ENCODE measurements at places on chromosomes 1 and 21.

DNA sequence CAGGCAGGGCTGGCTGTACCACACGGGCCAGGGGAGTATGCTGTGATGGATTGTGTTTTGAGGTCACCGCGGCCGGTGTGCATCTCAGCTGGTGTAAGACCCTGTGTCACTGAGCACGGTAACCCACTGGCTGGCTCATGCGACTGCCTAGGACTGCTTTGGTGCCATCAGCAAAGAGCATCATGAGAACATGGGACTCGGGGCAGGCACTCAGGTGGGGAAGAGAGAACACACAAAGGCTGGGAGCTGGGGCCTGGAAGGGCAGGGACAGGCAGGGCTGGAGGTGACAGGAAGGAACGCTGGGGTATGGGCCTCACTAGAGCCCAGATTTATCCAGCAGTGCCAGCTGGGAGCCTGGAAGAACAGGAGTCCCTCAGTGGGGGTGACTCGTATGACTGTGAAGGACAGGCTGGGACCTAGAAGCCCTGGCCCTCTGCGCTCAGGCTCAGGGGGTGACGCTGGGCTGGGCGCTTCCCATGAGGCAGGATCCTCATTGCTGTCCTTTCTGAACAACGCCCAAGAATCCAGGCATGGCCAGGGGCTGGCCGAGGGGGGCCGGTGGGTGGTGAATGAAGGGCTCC, 210.4 kb upstream of the VAMP3 start:
- DNase-seq, result no peak

DNA sequence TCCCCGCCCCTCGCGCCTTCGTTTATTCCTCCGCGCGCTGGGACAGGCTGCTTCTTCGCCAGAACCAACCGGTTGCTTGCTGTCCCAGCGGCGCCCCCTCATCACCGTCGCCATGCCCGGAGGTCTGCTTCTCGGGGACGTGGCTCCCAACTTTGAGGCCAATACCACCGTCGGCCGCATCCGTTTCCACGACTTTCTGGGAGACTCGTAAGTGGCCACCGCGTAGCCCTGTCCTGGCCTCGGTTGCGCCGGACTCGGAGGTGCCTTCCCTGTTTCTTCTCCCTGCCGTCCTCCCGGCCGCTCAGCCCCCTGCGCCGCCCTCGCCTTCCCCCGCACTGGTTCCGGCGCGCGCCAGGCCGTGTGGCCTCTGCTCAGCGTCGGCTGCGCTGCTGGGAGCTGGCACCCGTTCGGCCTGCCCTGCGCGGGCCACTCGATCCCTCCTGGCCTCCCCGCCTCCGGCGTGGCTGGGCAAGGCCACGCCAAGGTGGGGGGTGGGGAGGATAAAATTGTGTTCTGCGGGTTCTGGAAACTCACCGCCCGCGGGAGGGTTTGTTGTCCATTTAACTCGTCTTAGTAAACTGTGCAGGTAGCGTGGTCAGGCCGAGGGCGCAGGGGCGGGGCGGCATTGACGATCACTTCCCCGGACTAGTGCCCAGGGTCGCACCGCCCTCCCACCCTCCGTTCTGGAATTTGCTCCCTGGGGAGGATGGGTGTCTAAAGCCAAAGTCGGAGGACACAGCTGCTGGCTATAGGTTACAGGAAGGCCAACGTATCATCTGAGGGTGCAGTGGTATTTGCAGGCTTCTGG, at the start of gene PRDX6:
Gene PRDX6, plus strand, starts transcription at position 50 of the 808 bp plus-strand sequence. Its CDS starts 63 bp downstream, at position 113.
- no peak for DNase-seq

DNA sequence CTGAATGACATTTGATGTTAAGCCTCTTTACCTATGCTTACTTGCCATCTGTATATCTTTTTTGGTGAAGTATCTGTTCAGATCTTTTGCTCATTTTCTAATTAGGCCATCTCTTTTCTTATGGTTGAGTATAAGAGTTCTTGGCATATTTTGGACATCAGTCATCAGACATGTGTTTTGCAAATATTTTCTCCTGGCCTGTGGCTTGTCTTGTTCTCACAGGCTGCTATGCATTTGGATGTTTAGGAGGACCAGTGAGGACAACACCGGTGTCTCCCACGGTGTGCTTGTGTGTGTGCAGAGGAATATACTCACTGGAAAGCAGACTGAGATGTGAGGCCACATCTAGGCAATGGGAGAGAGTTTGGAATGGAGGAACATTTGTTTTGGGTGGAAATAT, 87.1 kb upstream of the LYST start:
- no peak for DNase-seq

DNA sequence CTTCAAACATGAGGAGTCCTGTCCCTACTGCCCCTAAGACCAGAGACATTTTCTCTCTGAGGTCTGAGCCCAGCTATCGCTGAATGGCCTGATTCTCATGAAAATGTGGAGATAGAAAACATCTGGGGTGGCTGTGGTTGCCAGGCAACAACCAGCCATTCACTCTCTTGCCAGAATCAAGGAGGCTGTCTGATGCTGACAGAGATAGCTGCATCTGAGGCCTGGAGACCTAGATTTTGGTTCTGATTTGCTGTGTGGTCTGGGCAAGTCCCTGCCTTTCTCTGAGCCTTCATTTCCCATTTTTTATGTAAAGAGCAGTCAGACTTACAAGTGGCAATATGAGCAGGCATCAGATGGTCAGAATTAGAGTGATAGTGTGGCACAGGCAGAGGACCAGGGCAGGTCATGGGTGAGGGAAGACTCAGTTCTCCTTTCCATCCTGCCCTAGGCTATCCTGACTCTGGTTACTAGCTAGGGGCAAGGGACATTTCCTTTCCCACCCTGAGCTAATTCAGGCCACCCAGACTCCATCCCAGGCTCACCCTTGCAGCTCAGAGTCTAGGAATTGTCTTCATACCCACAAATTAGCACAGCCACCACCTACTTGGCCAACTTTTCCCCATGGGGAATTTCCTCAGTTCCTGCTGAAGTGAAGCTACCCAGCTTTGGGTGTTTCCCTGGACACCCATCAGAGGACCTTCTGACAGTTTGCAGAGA, 20.0 kb upstream of the RNF19B start:
- no peak for DNase-seq

GRCh38 chr1:71548398-71548890, 467.6 kb upstream of the ZRANB2 start:
- DNase-seq, result no peak

DNA sequence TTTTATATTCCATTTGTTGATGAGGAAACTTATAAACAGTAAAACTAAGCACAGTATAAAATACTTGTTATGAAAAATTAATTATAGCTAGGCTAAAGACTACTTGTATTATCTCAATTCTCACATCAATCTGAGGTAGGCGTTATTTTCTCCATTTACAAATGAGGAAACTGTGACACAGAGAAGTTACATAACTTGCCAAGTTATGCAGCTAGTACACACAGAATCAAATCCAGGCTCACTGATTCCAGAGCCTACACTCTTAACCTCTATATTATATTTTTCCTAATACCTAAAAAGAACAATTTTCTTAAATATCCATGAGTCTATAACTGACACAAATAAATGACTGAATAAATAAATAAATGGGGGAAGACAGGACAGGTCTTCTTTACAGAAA, 11.2 kb upstream of the VPS45 start:
- no peak for DNase-seq

GRCh38 chr1:116880917-116881316, 28.8 kb upstream of the PTGFRN start:
- no peak for DNase-seq

GRCh38 chr21:21714426-21714825, 716.2 kb downstream of the NCAM2 start:
- no peak for DNase-seq

GRCh38 chr1:3778590-3779264, 6.2 kb downstream of the SMIM1 start:
- DNase-seq, result no peak

GRCh38 chr21:42143111-42143510, 72.0 kb downstream of the UMODL1 start:
- no peak for DNase-seq

DNA sequence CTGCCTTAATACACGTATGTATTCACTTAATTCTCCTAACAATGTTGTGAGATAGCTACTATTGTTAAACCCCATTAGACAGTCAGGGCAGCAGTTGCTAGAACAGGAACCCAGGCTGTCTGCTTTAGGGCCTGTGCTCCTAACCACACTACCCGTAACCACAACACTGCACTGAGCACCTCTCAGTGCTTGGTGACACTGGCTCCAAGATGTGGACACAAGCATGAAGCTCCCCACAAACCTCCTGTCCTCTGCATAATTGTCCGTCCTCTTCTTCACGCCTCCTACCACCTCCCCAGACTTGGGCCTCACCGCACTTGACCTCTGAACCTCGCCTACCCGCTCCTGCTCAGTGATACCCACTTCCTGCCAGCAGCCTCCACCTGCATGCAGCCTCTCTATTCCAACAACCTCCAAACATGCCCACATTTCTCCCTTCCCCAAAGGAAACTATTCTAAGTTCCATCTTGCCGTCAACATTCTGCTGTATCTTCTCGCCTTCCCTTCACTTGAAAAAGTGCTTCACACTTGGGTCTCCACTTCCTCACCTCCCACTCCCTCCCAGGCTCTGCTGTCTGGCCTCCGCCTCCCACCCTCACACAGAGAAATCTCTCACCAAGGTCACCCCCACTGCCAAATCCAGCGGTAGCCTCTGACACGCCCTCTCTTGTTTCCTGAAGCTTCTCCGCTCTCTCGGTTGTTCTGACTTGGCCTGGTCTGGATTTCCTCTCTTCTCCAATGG, 14.6 kb upstream of the AHDC1 start:
- no peak for DNase-seq

GRCh38 chr1:31108861-31109260, 43.3 kb upstream of the PUM1 start:
- no peak for DNase-seq

- DNase-seq, result no peak
These were observed 149.0 kb upstream of the RAB4A start for GRCh38 chr1:229121845-229122436.

DNA sequence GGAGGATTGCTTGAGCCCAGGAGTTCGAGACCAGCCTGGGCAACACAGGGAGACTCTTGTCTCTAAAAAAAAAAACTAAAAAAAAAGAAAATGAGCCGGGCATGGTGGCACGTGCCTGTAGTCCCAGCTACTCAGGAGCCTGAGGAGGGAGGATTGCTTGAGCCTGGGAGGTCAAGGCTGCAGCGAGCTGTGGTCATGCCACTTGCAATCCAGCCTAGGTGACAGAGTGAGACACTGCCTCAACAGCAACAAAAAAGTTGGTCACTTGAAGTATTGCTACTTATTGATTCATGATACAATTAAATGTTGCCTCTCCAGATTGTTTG, 57.9 kb upstream of the CXADR start:
- DNase-seq, result no peak

GRCh38 chr1:108200687-108201051, 526 bp upstream of the SLC25A24 start:
- peak; percentile 55 for DNase-seq

- DNase-seq, result no peak
These were observed 17.0 kb upstream of the POU3F1 start for GRCh38 chr1:38063616-38064015.

DNA sequence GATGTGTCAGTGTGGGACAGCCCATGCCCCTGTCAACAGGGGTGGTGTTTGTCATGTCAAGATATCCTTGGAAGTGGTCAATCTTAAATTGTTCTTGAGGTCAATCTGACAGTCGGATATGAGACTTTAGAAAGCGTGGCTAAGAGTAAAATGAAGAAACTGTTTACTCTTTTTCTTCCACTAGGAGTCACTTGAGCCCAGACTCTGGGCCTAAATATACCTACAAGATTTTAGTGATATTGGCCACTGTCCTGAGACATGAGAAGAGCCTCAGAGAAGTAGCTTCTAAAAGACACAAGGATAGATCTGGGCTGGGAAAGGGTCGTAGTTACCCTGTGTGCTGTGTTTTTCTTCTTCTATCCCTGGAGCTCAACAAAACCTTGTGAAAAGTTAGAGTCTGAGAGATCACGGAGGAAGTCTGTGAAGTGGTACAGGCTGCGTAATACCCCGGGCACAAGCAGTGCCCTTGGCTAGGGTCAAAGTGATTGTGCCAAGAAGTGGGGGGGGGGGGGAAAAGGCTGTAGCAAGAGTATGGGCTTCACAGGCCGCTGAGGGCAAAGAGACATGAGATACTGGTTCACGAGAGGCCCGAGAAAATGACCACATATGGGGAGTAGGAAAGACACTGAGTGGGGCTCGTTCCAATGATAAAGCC, 355.2 kb upstream of the GREM2 start:
- DNase-seq, result no peak

- DNase-seq, result peak; percentile 76
These were observed 57.6 kb upstream of the KIF1B start for GRCh38 chr1:10152709-10153284.

- no peak for DNase-seq
These were observed 128.5 kb downstream of the PROX1 start for GRCh38 chr1:214116258-214116657.

DNA sequence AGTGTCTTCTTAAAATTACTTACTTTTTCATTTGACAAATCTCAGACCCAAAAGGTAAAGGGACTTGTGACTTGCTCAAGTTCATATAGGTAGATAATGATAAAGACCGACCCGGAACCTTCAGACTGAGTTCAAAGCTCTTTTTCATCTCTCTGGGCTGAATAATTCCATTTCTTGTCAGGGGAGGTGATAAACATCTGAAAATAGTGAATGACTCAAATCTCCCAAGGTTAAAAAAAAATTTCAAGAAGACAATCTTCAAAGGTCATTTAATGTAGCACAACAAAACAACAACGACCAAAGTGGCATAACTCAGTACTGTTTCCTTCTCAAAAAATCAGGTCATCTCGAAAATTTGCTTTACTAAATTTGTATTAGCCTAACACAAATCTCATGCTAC, 20.6 kb downstream of the LUZP1 start:
- no peak for DNase-seq

DNA sequence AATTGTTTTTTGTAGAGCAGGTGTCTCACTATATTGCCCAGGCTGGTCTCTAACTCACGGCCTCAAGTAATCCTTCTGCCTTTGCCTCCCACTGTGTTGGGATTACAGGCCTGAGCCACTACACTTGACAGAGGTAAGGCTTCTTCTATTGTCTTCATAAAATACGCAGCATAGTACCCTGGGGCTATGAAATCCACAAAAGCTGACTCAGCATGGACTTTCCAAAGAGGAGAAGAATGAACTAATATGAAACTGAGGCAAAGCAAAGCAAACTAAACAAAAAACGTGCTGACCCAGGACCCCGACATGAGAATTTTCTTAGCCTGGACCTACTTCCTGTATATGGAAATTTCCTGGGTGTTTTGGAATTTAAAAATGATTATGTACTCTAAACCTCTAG, 18.5 kb upstream of the ATP13A2 start:
- peak; percentile 75 for DNase-seq

DNA sequence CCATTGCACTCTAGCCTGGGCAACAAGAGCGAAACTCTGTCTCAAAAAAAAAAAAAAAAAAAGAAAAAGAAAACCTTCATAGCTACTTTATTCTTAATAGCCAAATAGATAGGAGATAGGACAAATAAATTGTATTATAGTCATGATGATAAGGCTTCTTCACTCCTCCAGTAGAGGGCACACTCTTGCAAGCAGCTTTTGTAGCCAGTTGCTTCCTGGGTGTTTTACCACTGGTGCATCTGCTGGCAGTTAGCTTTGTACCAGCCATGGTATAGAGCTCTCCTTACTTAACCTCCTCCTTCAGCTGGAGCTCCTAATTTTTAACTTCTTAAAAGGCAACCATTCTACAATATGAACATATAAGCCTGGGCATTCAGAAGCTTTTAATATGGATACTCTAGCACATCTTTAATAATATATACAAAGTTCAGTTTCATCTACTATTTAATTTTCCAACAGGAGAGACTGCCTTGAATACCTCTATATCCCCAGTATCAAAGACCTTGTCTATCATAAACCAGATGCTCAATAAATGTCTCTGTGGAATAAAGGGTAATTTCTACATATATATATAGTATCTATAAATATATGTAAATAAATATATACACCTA, 35.8 kb downstream of the EVI5 start:
- peak; percentile 57 for DNase-seq
